ENCODE measurements at places on chromosomes 5 and 9.

GRCh38 chr9:20236676-20237075 lies 385.6 kb downstream of the MLLT3 start:
- no peak for DNase-seq

DNA sequence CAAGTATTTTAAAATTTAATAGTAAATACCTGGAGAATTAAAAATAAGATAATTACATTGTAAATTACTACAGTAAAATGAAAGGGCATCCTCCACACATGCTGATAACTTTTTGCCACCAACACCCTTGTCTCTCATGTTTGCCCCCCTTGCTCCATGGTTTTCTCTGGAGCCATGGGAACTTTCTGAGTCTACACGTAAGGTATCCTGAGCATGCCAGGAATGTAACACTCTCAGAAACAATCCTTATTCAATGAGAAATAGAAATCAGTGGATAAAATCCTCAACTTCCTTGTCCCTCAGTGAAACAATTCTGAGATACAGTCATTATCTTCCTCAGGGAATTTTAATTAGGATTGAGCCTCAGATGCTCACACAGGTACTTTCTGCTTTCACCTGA lies 108.9 kb downstream of the IZUMO3 start:
- no peak for DNase-seq

DNA sequence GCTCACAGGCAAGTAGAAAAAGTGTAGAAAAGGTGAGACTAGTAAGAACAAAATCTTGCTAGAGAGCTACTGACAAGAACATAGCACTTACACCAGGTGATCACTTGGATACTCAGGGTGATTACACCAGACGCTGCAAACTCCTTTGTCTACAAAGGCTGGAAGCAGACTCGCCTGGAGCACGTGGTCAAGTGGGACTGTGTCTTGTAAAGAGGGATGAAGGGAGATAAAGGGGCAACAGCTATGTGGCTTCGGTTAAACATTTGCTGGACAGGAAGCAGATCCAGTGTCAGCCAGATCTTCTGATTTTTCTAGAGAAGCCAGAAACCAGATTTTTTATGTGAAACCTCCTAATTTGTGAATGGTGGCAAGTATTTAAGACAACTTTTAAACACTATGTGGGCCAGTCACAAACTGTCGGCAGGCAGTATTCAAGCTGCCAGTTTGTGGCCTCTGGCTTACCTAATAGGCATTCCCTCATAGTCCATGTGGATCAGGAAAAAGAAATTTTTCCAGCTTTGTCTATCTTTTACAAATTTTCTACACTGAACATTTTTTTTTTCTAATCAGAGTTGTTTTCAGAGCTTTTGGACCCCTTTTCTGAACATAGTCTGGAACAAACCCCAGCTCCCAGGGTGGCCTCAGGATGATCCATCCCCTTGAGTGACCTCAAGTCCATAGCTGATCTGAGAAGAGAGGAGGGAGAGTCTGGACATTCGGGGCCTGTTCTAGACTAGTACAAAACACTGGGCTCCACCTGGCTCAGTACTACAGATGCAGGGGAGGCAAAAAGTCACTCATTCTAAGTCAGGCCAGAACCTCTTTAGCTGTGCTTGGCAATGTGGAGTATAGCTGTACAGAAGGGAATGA lies 262.9 kb downstream of the ARRDC3 start:
- no peak for DNase-seq

GRCh38 chr5:10756549-10756948 lies 4.5 kb downstream of the DAP start:
- no peak for DNase-seq

DNA sequence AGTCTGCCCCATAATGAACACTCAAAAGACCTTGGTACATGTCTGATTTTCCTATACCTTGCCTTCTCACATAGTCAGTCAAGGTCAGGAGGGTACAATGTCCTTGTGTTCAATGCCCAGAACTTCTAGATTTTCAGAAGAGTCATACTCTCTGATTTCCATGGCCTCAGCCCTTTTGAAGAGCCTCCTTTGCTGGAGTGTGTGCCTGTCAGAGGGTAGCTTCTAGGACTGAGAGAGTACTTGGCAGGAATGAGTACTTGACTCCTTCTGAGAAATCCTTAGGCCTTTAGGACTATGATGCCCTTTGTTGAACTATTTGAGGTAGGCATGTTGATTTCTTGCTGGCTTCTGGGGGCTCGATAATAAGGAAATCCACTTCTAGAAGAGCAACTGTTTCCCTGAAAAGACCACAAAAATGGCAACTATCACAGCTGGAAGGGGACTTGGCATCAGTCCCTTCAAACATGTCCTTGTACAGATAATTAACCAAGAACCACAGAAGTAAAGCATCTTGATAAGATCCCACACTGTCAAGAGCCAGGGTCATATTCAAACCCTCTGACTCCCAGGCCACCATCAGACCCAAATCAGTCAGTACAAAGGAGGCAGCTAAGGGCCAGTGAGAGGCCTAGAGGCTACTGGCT lies 10.6 kb upstream of the MEGF9 start:
- DNase-seq = no peak

DNA sequence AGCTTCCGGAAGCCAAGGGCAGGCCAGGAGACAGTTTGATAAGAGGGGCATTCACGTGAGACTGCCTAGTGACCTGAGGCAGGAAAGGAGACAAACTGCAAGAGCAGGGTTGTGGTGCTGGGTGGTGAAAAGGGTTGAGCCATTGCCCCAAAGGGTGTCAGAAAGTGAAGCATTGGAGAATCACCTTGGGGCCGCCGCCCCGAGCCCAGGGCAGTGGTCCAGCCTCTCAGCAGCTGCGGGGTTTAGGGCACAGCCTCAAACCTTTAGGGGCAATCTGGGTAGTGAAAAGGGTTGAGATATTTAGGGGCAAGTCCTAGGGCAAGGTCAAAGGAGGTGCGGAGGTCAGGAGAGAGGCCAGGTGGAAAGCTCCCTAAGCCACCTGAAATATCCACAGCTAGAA lies 10.4 kb upstream of the ANKRD33B start:
- no peak for DNase-seq

GRCh38 chr5:112883192-112883591 lies 22.1 kb downstream of the SRP19 start:
- DNase-seq = no peak

GRCh38 chr5:176879663-176880361 lies 19.3 kb downstream of the HK3 start:
- DNase-seq = no peak

DNA sequence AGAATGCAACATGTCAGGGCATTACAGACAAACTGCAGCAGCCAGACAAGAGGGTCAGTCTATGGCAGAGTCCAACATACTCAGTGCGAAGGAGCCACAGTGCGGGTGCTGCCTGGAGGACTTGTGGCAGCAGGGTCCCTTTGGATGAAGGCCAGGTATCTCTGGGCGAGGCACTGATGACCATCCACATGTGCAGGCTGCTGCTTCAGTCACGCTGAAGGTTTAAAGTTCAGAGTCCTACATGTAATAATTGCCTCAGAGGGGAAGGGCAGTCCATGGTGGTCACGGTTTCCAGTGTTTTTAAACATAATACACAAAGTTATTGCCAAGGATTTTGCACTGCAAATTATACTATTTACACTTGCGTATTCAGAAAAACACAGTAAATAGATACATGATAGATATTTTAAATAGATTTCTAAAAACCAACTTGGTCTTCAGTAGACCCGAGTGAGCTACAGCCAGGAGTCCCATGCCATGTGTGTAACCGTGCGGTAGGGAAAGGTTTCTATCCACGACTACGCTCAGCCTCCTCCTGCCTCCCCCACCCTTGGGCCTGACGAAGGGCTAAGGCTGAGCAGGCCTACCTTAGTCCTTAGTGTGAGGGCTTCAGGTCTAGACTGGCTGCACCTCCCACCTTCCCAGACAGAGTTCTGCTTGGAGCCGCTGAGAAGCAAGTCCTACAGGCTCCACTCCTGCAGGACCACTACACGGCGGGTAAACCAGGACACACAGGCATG lies 76.2 kb downstream of the GPR21 start:
- no peak for DNase-seq

GRCh38 chr5:131509801-131510200 lies 125.2 kb downstream of the RAPGEF6 start:
- DNase-seq = no peak

GRCh38 chr9:137069508-137070091 lies 757 bp downstream of the SAPCD2 start:
- no peak for DNase-seq

GRCh38 chr9:96501633-96502538 lies 51.9 kb downstream of the HABP4 start:
- no peak for DNase-seq

- DNase-seq = no peak
These were observed 17.0 kb upstream of the PBX3 start for GRCh38 chr9:125730168-125730567.

DNA sequence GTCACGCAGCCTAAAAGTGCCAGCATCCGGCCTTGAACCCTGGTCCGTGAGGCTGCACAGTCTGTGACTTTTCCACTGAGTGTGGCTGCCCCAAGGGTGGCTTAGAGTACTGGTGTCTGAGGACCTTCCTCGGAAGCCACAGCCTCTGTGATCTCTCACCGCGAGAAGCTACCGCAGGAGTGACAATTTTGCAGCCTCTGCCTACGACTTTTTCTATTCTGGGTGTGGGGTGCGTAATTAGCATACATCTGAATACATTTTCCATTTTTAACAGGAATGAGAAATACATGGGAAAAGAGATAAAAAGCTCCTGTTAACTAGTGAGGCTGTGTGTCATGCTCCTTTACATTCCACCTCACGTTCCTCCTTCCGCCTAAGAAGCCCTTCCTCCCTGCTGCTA lies 48.3 kb upstream of the HRH2 start:
- DNase-seq = peak; percentile 34

DNA sequence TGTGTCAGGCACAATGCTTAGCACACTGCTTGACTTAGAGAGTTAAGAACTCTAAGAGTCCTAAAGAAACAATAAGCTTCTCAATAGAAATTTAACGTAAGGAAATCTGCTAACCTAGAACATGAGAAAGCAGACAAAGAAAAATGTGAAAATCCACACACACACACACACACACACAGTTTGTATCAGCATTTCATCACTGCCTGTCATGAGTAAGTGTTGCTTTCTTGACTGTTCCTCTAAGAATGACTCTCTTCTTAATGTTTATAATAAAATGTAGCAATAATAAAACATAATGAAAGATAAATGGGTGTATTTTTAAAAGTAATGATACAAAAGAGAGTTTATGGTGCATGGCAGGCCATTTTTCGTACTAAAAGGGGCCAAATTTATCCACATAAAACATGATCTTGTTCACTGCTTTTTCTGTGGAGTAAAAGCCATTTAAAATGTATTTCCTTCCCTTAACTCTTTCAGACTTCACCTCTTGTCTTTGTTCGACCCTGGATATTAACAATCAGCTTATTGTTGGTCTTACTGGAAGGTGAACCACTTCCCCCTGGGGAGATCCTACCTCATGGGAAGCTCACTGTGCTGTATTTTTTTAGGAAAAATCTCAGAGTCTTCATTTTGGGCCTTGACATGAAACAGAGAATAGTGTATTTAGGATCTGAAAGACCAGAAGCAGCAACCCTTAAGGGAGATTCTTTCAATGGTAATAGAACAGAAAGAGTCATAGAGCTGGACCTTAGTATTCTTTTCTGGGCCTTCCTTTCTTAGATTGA lies 107.3 kb upstream of the ANKRD55 start:
- no peak for DNase-seq

DNA sequence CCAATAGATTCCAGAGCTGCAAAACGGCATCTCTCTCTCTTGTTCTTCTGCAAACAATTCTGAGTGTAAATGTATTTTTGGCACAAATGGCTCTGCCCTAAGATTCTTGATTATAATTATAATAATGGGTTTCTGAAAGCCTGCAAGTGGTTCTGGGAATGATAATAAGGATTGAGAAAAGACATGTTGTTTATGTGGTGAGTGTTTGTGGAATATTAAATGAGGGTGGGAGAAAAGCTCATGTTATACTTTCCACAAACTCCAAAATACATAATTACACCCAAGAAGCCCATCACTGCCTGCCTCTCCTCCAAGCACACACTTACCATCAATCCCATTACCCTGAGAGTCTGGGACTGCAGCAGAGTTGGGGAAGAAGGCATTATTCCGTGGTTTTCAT lies 460.0 kb upstream of the BRINP1 start:
- DNase-seq = no peak

All from activated T-cell treated with anti-CD3 and anti-CD28 coated beads for 48 hours (primary cell).